Fibroblast of skin of back (primary cell): ENCODE measurements at places on chromosomes 1 and 21.

DNA sequence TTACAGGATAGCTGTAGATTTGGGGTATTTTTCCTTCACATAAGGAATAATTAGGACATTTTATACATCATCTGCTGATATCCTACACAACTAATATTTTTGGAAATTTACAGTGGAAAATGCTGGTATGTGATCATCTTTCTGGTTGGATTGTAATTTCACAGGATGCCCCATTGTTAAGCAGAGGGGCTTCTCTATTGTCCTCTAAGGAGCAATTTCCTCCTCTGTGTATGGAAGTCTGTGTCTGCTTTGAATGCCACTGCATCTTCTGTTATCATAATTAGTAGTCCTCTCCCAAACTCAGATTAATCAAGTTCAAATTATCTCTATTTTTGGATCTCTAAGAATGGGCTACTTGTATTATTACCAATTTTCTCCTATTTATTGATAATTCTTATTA is 988.1 kb upstream of the B3GALT2 start:
- no peak for DNase-seq

GRCh38 chr21:42651515-42652401 is 1.7 kb upstream of the PDE9A start:
- DNase-seq = no peak

GRCh38 chr21:35538386-35538785 is 489.3 kb upstream of the RUNX1 start:
- DNase-seq = no peak

- no peak for DNase-seq
Measured at GRCh38 chr1:216836316-216836715, 113.1 kb upstream of the ESRRG start.

- no peak for DNase-seq
Measured at GRCh38 chr1:71170925-71171324, 90.1 kb upstream of the ZRANB2 start.

DNA sequence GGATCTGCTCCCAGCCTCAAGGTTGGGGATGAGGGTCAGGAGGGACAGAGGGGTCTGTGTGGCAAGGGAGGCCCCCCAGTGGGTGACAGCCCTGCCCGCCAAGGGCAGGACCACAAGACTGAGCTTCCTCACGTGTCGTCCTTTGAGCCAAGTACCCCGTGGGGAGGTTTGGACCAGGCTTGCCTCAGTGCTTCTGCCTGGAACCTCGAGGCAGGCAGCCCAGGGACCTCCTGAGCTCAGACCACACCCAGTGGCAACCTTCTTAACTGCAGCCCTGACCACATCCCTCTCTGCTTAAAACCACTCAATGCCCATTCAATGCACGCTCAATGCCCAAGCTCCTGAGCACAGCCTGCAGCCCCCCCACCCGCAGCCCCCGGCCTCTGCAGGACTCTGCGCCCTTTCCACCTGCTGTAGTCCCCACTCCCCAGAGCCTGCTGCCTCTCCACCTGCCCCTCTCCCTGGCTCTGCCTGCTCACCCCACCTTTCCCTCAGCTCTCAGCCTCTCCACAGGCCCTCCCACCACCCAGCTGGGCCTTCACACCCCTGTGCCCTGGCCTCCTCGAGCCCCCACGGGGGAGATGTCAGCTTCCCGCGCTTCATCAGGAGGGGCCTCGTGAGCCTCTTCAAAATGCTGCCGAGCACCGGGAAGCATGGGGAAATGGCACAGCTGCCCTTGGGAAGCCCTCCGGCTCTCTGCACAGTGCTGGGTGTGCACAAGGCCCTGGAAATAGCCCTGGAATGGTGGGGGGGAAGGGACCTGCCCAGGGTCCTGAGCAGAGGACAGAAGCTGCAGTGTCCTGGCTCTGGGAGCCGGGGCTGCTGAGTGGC is 129.3 kb upstream of the VAMP3 start:
- no peak for DNase-seq

DNA sequence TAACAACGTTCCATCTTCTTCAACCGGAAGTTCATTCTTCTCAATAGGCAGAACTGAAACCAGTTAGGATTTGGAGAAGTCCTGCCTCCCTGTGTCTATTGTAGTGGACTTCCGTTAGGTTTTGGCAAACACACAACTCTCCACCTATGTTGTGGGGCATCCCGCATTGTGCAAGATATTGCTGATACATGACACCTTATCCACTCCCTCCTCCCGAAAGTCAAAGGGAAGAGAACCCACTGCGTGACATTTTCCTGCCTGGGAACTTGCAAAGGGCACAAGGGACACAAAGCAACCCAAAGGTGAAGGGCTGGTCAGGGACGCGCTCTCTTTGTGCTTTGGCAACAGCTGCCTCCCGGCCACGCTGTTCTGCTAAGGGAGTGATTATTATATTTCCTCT is 164.8 kb downstream of the TPR start:
- no peak for DNase-seq
